ENCODE measurements at places on chromosomes 2 and 18.
A peak's percentile ranks its signal among the peaks of the same experiment; 100 is the strongest.

DNA sequence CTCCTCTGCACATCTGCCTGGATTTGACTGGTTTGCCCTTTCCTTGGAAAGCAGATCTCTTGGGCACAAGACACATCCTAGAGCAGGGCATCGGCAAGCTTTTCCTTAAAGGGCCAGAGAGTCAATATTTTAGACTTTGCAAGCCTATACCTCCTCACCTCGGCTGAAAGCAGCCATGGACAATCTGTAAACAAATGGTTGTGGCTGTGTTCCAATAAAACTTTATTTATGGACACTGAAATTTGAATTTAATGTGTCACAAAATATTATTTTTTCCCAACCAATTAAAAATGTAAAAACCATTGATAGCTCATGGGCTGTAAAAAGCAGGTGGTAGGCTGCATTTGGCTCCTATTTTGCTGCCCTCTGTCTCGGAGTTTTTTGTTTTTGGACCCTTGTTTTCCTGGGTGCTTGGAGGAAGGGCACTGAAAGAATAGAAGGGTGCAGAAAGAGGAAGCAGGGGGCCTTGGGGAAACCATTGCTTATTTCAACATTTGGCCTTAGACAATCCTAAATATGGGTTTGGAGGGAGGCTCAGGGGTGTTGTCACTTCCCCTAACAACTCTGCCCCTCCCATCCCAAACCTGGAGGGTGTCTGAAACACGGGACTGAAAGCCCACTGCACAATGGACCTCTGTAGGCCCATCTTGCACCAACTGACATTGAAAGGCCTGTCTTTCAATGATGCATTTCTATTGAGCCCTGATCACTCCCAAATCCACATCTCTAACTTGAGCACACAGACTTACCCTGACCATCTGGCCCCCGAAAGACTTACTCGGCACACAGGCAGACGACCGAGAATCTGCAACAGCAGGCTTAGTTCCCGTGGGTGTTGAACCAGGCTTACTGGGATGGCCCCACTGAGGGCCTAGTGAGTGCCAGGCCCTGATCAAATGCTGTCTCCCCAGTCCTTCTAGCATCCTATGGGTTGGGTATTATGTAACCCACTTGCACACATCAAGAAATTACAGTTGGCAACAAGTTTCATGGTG lies 7.1 kb upstream of the ZFP36L2 start:
- DNase-seq: no peak

DNA sequence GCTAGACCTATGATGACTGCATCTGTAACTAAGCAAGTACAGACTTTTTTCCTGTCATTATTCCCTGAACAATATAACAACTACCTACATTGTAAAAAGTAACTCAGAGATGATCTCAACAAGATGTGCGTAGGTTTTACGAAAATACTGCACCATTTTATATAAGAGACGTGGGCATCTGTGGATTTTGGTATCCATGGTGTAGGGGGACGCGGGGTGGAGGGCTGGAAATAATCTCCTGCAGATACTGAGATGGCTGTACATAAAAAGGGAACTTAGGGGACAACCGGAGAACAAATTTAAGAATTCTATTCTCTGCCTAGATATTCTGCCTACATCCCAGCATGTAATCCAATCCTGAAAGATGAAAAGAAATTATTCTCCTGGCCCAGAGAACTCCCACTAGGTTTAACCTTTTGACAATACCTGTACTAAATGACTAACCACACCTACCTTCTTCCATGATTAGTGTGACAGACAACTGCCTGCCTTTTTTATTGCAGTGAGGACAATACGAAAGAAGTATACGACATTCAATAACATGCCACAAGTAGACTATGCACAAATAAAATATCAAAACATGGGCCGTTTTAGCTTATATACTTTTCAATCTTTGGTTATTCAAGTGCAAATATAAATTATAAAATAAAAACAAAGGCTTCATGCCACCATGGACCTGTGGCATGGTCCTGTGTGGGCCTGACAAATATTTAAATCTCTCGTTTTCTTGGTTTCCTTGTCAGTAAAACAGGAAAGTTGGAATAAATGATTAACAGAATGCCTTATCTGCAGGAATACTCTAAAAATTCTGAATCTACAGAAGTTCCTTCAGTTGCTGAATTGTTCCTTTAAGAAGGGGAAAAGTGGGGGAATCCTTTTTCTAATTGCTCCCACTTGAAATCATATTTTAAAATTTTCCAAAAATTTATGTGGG lies 46.3 kb downstream of the RTN4 start:
- DNase-seq: no peak

DNA sequence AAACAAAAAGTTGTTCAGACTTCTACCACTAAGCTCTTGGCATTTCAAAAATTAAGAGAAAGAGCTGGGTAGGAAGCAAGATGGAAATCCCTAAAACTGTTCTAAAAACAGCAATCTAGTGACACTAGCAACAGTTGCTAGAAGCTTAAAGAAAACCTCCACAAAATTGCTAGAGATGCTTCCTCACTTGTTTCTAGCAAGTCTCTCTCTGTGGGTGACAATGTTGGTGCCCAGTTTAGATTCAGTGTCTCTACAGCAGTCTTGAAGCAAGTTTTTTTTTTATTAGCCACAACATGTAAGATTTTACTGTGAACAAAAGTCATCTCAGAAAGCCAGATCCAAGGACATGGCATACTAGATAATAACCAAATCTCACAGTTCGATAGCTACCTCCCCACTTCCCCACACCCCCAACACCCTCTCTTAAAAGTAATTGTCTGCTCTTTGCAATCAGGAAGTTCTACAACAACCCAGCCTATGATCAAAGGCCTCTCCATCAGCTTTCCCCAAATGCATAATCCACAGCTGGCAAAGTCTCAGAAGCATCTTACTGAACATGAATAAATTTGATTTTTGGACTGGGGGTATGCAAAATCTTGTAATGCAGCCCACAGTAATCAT lies 70.0 kb downstream of the ANKRD44 start:
- DNase-seq: no peak

- DNase-seq: no peak
Measured at GRCh38 chr2:10486601-10487079, 38.5 kb upstream of the ODC1 start.

DNA sequence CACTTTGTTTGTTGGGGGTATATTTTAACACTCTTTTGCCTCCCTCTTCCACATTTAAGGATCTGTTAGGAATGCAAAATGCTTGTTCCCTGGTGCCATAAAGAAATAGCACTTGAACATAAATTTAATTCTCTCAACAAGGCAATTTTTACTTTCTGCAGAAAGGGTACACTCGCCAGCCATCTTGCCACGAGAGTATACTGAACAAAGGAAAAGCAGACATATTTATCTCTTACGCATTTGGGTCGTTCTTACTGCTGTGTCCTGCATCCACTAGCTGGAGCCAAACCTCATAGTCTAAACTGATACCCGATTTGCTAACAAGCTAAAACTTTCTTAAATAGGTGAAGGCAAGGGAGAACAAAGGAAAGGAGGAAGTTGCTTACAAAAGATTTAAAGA lies 129.5 kb downstream of the B3GNT2 start:
- DNase-seq: no peak

DNA sequence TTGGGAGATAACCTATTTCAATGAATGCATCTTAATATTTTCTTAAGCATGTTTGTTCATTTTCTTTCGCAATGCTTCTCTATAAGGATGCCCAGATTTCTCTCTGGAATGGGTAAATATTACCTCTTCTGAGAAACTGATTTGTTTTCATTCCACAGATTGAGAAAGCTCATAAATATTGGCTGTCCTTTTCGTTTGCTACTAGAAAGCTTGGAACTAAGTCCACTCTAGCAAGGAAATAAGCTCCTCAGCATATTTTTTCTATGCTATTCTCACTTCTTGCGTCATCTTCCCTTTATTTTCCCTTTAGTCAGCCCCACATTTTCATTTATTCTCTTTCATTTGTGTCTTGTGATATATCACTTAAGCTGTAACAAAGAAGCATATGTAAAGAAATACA lies 76.3 kb downstream of the ANTXR1 start:
- no peak for DNase-seq

DNA sequence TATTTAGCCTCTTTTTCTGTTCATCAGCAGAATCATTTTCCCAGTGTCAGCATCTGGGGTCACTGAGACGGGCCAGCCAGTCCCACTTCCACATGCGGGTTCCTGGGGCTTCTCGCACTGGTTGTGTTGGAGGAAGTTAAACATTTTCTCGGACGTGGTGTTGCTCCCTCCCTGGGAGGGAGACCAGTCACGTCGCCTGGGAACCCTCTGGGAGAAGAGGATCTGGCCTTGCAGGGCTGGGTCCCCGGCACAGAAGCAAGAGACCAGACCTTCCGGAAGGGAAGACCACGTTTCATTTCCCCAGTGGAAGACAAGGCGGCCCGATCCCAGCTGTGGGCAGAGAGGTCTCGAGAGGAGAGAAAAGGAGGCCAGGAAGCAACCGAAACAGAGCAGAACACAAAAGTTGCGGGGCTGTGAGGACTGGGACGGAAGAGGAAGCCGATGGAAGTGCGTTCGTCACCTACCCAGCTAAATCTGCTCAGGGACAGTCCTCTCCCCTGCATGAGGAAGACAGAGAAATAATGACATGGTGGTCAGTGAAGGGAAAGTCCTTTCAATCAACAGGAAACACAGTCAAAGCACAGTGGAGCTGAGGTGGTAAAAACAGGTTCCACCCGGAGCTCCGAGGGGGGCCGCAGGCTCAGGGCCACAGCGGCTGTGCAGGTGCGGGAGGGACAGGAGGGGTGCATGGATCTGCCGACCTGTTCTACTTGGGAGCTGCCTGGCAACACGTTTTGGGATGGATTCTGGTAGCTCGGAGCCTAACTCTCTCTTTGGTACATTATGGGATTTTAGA lies 144.4 kb downstream of the MBP start:
- DNase-seq: no peak

GRCh38 chr2:181456660-181457120 lies 496 bp upstream of the ITGA4 start:
- DNase-seq: peak; percentile 78

DNA sequence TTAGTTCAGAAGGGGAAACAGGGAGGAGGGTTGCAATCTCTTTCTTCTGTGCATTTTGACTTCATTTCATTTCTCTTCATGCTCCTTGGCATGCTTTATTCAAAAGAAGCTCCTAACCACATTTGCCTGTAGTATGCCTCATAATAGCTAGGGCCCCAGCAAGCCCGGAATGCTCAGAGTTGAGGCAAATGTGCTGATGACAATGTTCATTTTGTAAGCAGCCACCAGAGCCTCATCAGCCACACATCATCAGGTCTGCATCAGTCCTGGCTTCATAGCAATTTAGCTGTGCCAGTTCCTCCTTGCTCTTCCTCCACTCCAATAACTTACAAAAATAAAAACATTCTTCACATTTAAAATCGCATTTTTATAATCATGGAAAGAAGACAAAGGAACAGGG lies 65.4 kb upstream of the MMADHC start:
- no peak for DNase-seq

DNA sequence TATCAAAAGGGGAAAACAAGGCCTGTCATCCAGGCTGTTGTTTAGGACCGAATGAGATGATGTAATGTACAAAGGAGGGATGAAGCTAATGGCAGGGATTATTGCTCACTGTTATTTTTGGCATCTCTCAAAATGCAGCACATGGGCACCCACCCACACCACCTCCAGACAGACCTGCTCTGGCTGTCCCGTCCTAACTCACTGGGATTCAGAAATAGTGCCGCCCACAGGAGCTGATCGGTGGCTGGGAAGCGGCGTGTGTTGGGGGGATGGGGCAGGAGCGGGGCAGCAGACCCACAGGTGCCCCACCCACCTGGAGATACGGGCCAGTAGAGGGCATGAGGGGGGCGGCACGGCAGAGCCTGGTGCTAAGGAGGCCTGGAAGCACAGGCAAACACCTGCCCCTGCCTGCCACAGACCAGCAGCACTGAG lies 52.2 kb downstream of the CRACDL start:
- DNase-seq: no peak

DNA sequence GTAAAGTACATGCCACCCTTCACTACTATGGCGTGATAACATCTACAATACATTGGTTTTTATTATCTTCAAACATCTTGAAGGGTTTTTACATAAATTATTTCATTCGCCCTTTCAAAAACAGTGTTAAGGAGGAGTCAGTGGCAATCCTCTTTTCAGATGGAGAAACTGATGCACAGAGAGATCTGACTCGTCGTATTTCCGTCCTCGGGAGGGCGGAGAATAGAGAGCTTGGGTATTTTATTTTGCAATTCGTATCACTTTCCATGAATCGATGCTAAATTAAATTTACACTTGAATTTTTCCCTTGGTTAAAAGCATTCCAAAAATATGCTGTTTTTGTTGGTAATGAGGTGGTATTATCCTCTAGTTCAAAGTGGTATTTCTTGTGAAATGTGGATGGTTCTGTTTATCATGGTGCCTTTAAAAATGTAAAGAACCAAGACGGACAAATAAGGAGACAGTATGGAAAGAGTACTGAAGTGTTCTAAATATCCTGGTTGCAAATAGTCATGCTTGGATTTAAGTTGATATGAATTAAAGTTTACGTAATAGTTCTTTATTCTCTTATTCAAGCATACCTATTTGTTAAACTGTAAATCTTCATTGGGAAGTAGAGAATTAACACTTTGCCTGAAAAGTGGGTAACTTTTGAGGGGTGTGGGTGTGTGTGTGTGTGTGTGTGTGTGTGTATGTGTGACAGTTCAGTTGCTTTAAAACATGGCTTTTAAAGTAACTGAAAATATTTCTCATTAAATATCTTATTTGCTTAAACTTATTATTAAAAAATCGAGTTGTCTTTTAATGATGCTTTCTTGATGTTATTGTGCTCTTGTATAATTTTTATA lies 5.6 kb downstream of the PHLPP1 start:
- DNase-seq: no peak

Data from erythroblast (primary cell).